ENCODE measurements at places on chromosomes 1 and 21.

- DNase-seq = no peak
Observed at GRCh38 chr1:82486468-82486867, 685.7 kb downstream of the ADGRL2 start.

GRCh38 chr1:184896000-184896399 lies 78.3 kb downstream of the NIBAN1 start:
- no peak for DNase-seq

DNA sequence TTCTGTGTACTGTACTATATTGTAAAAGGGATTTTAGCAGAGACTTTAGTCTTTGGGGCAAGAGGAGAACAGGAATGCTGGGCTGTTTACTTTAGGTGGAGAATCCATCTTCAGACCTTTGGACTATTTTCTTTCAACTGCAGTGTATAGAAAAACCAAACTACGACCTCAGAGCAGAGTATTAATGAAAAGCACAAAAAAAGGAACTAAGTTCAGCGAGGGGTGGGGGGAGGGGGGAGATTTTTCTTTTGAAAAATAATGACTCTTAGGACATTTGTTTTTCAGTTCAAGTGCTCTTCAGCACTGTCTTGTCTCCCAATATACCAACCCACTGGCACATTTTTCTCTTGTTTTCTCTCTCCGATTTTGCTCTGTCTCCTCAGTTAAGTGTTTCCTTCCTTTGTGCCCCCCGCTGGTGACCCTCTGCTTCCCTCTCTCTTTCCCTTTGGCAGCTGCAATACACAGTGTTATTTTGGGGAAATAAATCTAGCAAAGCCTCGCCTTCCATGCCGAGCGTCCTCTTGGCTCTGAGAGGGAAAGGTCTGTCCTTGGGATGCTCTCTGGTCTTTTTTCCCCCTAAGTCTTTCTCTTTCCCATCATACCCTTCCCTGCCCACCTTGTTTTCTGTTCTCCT lies 44.8 kb downstream of the ACP6 start:
- no peak for DNase-seq

DNA sequence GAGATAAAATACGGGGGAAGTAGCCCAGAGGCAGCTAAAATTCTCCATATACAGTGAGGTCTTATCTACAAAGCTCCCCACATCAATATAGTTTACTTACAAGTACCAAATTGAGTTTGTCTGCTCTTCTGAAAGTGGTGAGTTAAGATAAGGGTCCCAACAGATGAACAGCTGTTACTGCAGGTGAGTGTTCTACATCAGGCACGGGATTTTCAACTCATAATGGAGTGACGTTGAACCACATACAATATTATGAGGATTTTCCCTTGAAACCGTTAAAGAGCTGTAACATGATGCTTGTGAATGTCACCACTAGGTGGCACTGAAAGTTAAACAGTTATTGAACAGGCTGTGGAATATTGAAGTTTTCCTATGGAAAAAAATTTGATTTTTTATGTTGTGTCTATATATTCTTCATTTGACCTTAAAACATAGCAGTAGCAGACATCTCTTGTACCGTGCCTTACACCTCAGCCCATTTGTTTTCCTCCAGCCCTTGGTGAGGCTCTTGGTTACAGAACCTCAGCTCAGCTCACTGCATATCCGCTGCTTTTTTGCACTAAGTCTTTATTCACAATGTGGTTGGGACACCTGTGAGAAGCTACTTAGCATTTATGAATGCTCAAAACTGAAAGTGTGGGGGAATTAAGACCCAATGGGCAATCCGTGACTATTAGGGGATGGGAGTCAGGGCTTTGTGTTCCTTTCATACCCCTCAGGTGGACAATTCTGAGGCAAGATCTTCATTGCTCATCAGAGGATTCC lies 23.2 kb downstream of the CD1D start:
- no peak for DNase-seq

DNA sequence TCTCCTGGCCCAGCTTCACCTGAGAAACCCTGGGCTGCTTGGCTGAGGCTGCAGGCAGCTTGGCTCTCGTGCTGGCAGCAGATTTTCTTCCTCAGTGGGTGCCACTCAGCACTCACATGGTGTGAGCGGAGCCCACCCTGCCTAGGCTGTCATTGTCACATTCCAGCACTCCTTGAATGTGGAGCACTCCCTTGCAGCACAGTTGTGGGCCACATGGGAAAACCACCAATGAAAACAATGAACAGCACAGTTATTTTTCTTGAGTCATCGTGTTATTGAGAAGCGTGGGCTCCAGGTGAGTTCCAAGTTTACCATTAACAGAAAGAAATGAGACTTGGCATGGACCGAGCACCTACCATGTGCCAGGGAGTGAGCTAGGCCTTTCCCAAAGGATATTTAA lies 27.2 kb upstream of the TRIM67 start:
- DNase-seq = no peak

Data from central memory CD8-positive, alpha-beta T cell (primary cell).